ENCODE measurements at places on chromosomes 5 and 9. TPM values are rescaled to one million over a fixed set of nuclear protein-coding genes. Genes with fewer than 3 reads are reported as not detected.

TNFSF8 gene
- total RNA-seq: not detected

SPINK4 gene
- not detected for total RNA-seq

GRCh38 chr5:158364367-158364766, 505.4 kb upstream of the CLINT1 start:
- no peak for DNase-seq

DNA sequence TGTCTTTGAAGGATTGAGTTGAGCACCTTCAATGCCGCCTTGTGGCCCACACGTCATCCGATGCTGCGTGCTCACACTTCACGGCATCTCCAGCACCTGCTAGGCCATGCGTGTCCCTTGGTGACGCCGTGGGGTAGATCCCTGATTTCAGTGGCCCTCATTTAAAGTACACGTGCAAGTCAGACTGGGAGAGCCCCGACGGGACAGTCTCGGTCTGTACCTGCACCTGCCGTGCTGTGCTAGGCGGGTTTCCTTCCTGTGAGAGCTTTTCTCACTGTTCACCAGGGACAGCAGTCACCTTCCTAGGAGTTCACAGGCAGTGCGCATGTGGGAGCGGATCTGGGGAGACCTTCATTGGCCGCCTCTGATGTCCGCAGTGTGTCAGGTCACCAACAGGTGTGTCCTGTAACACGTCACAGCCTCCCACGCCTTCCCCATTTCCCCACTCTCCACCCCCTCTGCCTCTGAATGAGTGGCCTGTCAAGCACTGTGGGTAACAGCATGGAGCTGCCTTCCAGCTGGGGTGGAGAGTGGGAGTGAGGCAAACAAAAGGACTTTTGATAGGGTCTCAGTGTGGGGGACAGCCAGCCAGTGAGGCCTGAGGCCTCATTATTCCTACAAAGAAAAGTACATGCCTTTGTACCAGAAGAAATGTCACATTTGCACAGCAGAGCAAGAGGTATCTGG, 236.4 kb downstream of the FANCC start:
- no peak for DNase-seq

- no peak for DNase-seq
Observed at GRCh38 chr9:113823421-113823820, 52.7 kb upstream of the ZNF618 start.

GRCh38 chr5:38621840-38622437, 65.5 kb upstream of the LIFR start:
- DNase-seq: no peak

All from LHCN-M2 (cell line).